ENCODE measurements at places on chromosomes 1 and 21. TPM values are rescaled to one million over a fixed set of nuclear protein-coding genes. Genes with fewer than 3 reads are reported as not detected.

DNA sequence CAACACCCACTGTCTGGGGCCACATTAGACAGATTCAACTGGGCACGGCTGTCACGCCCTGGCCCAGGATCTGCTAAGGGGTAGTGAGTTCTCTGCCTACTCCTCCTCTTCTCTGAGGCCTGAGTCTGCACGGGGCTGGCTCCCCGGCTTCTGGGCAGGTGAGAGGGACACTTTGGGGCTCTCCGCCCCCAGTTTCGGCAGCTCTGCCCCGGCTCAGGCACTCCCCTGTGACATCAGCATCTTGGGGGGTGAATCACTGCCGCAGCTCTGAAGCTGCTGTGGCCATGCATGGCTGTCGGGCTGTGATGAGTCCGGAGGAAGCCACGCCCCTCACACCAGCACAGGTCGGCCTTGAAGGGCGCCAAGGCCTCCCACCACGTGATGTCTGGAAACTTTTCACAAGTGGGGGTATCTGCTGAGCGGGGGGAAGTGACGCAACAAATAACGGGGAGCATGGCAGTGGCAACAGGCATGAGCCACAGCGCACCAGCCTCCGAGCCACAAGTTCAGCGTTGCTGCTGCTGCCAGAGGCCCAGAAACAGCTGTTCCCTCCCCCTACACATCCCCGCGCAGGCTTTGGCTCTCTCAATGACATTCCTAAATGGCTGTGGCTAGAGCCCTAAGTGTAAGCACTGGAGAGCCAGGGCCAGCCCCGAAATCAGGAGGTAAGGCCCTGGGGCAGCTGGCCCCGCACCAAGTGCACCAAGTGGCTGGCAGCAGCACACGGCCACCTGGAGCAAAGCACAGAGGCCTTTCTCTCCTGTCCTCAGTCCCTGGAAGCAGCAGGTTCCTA, 26.3 kb downstream of the ZBTB17 start:
- DNase-seq, result no peak

Gene MMEL1
- total RNA-seq, result not detected

DNA sequence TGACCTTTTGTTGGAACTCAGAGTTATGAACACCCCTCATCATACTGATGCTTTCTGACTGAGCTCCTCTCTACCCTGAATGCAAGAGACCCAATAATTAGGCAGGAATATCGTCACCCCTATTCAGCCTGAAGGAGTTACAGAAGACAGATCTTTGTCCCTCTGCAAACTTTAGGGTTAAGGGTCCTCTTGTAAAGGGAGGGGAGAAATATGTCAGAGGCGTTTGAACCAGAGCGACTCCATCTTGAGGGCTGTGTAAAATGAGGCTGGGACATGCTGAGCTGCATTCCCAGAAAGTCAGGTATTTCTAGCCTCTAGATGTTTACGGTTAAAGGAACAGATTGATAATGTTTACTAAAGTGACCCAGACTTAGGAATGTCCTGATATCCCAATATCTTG, 10.5 kb upstream of the HMGN1 start:
- no peak for DNase-seq

Gene OR2T11
- not detected for total RNA-seq

Gene NUAK2
- total RNA-seq, result 3.6 TPM

DNA sequence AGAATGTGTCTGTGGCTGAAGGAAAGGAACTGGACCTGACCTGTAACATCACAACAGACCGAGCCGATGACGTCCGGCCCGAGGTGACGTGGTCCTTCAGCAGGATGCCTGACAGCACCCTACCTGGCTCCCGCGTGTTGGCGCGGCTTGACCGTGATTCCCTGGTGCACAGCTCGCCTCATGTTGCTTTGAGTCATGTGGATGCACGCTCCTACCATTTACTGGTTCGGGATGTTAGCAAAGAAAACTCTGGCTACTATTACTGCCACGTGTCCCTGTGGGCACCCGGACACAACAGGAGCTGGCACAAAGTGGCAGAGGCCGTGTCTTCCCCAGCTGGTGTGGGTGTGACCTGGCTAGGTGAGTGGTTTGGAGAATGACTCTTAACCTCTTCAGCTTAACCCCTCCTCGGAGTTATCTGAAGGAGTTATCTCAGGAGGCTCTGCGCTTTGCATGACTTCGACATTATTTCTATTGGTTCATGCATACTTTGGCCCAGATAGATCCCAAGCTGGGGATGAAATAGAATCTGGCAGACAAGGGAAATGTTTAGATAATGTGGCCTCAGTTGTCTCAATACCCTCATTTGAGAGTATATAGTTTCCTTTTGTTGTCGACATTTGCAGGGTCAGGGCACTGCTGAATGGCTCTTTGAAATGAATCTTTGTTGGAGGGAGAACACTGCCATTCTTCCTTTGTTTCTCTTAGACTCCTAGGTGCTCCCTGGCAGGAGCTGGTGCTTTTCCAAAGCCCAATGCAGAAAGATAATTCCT, 39.7 kb downstream of the PTGFRN start:
- no peak for DNase-seq

- no peak for DNase-seq
Observed at GRCh38 chr1:9630331-9631111, 21.0 kb upstream of the PIK3CD start.

Gene PROK1
- not detected for total RNA-seq

GRCh38 chr1:220797044-220797443, 10.3 kb downstream of the MTARC1 start:
- no peak for DNase-seq

- no peak for DNase-seq
Observed at GRCh38 chr1:13662493-13662892, 37.5 kb upstream of the PRDM2 start.

- DNase-seq, result no peak
Observed at GRCh38 chr1:178947677-178947981, 76.8 kb upstream of the ANGPTL1 start.

- DNase-seq, result no peak
Observed at GRCh38 chr1:227316456-227316855, 1.8 kb downstream of the CDC42BPA start.

- DNase-seq, result no peak
Observed at GRCh38 chr1:151061704-151062103, 1.5 kb downstream of the MLLT11 start.

Gene PBX1
- 44.2 TPM for total RNA-seq

- DNase-seq, result no peak
Observed at GRCh38 chr1:223876590-223876989, 30.8 kb upstream of the TP53BP2 start.

Gene AXDND1
- total RNA-seq, result not detected

Gene GPR25
- total RNA-seq, result not detected

DNA sequence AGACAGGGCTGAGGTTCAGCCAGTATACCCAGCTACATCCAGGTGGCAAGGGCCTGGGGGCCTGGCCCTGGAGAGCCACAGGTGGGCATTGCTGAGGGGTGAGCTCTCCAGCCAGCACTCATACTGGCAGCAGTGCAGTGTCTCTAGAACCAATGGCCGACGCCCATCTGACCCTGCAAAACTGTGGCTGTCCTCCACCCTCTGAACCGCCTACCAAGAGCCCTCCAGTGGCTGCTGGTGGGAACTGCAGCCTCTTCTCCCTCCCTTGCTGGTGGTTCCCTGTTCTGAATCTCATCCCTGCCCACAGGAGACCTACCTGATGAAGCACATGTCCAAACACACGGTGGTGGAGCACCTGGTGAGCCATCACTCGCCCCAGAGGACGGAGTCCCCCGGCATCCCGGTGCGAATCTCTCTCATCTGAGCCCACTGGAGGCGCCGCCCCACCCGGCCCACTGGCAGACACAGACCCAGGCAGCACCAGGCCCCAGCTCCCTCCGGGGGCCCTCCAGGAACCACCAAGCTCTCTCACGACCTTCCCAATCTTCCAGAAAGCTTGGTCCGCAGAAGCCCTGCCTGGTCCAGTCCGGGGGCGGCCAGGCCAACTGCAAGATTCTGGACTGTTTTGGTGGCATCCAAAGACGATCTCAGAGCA, 22.1 kb downstream of the A3GALT2 start:
- DNase-seq, result peak; percentile 77

Gene AMIGO1
- 1.2 TPM for total RNA-seq

Gene LCE1A
- total RNA-seq, result not detected

- no peak for DNase-seq
Observed at GRCh38 chr1:183125279-183125999, 60.6 kb upstream of the LAMC2 start.

GRCh38 chr1:1974834-1975233, 28.8 kb downstream of the CFAP74 start:
- DNase-seq, result no peak

Gene FAM229A
- 8.5 TPM for total RNA-seq

GRCh38 chr1:90879281-90879680, 142.6 kb downstream of the ZNF644 start:
- no peak for DNase-seq

DNA sequence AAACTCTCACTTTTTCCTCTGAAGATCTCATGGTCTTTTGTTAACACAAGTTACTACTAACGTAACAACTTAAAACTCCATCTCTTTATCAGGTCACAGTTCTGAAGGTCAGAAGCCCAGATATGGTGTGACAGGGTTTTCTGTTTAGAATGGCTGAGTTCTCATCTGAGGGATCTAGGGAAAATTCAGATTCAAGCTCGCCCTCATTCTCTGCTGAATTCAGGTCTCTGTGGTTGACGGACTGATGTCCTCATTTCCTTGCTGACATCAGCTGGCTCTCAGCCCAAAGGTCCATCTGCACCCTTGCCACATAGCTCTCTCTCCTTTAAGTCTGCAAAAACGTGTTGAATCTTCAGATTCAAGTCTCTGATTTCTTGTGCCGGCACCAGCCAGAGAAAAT, 6.1 kb upstream of the NTPCR start:
- DNase-seq, result no peak

DNA sequence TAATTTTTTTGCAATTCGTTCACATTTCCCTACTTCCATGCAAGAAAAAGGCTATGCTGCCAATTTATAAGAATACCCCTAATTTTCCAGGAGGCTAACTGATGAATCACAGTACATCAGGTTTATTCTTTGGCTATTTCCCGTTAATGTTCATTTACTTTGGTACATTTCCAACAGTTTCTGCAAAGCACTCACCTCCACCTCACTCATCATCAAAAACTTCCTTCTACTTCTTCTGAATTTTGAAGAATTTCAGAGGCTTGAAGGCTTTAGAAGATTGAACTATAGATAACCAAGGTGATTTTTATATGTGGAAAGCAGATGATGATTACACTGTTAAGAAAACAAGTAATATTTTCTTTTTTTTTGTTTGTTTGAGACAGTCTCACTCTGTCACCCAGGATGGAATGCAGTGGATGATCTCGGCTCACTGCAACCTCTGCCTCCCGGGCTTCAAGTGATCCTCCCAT, 60.5 kb upstream of the HP1BP3 start:
- no peak for DNase-seq

Gene GBP6
- 0.26 TPM for total RNA-seq

- no peak for DNase-seq
Observed at GRCh38 chr1:155005076-155006011, 2.7 kb downstream of the ZBTB7B start.

DNA sequence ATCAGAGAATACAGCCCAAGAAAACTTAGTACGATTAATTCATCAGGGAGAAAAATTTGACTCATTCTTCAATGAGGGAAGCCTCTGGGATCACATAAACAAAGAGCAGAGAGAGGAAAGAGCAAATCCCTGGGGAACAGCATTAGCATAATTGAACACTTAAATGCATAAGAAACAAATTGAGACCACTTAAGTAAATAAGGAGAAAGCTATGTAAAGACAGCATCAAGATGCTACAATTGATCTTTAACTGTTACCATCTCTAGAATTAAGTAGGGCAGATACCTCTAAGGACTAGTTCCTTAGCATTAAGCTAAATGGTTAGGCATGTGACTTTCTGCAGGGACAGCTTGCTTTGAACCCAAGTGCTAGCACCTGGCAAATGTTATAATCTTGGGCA, 265.1 kb upstream of the NEGR1 start:
- no peak for DNase-seq

Gene SLC1A7
- total RNA-seq, result not detected

GRCh38 chr21:40717028-40717427, 129.9 kb downstream of the DSCAM start:
- no peak for DNase-seq

DNA sequence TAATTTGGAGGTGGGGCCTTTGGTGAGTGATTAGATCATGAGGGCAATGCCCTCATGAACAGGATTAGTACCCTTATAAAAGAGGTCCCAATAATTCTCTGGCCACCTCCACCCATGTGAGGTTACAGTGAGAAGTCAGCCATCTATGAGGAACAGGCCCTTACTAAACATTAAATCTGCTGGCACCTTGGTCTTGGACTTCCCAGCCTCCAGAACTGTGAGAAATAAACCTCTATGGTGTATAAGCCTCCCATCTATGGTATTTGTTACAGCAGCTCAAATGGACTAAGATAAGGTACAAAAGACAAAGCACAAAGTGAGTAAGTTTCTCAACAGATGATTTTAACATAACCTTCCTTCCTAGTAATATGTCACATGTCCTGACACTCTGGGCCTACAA, 22.3 kb downstream of the NRIP1 start:
- no peak for DNase-seq

Gene SMCP
- total RNA-seq, result not detected

Gene CDC7
- 21.3 TPM for total RNA-seq

DNA sequence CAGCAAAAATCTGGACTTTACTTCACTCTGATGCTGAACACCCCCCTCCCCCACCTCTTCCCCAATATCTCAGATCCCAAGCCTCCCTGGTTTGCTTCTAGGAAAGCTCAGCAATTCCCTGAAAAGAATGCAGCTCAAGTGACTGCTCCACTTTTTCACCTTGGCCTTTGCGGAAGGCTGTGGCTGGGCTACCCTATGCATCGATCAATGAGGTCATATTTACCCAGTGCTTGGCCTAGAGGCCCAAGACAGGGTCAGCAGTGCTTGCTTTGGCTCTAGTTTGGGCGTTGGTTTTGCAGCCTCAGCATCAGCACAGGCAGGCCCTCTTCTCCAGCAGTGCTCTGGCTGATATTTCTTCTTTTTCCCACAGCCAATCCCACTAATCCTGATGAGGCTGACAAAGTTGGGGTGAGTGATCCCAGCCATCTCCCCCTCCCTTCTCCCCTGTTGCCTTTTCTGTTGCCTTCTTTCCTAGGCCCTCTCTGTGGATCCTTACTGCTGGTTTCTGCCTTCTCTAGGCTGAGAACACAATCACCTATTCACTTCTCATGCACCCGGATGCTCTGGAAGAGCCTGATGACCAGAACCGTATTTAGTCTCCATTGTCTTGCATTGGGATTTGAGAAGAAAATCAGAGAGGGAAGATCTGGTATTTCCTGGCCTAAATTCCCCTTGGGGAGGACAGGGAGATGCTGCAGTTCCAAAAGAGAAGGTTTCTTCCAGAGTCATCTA, 14.2 kb downstream of the FCGR2B start:
- DNase-seq, result no peak

GRCh38 chr1:180952657-180953013, 39.9 kb downstream of the KIAA1614 start:
- no peak for DNase-seq

GRCh38 chr1:84174051-84174556, 30.0 kb downstream of the PRKACB start:
- DNase-seq, result no peak

Gene DNAH14
- total RNA-seq, result 21.6 TPM

- no peak for DNase-seq
Observed at GRCh38 chr1:242245255-242245654, 246.4 kb upstream of the MAP1LC3C start.

- no peak for DNase-seq
Observed at GRCh38 chr1:228994676-228995594, 259.7 kb downstream of the RHOU start.

GRCh38 chr1:94463056-94463764, 45.0 kb downstream of the ABCD3 start:
- no peak for DNase-seq

Gene AADACL4
- not detected for total RNA-seq

GRCh38 chr21:29583424-29583924, 284.8 kb downstream of the BACH1 start:
- DNase-seq, result no peak
